ENCODE measurements at places on chromosomes 2 and 18.
A peak's percentile ranks its signal among the peaks of the same experiment; 100 is the strongest.

DNA sequence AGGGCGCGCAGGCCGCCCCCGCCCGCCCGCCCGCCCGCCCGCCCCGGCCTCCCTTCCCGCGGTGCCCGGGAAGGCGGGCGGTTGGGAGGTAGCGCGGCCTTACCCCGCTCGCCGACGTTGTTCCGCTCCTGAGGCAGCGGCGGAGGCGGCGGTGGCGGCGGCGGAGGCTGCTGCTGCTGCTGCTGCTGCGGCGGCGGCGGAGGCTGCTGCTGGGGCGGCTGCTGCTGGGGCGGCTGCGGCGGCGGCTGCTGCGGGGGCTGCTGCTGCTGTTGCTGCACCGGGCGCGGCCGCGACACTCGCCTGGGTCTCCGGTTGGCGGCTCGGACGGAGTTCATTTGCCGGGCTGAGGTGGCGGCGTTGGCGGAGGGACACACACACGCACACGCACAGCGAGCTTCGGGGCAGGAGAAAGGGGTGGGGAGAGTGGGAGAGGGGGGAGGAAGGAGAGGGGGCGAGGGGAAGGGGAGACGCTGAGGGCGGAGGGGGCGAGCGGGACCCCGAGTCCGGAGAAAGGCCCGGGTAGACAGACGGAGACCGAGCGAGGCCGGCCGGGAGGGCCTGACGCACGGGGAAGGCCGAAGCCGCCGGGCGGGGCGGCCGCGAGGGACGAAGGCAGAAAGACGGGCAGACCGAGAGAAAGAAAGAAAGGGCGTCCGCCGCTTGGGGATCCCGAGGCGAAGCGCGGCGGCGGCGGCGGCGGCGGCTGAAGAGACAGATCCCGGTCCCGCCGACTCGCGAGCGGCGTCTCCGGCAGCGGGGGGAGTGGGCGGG, 727 bp downstream of the FBXO11 start:
- no peak for DNase-seq

DNA sequence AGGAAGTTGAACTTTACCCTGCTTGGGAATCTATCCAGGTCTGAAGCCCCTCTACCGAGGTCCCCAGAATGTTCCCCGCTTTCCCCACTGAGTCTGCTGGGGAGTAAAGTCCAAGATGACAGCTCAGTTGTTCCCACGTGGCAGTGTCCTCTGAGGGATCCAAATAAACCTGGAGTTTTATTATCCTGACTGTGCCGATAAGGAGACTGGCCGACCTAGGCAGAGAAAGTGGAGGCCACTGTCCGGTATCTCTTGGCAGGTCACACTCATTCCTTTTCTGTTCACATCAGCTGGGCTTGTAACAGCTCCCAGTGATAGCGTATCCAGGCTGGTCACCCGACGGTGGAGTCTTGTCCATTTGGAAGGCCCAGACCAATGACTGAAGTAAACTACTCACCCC, 27.5 kb upstream of the C18orf32 start:
- DNase-seq: no peak

DNA sequence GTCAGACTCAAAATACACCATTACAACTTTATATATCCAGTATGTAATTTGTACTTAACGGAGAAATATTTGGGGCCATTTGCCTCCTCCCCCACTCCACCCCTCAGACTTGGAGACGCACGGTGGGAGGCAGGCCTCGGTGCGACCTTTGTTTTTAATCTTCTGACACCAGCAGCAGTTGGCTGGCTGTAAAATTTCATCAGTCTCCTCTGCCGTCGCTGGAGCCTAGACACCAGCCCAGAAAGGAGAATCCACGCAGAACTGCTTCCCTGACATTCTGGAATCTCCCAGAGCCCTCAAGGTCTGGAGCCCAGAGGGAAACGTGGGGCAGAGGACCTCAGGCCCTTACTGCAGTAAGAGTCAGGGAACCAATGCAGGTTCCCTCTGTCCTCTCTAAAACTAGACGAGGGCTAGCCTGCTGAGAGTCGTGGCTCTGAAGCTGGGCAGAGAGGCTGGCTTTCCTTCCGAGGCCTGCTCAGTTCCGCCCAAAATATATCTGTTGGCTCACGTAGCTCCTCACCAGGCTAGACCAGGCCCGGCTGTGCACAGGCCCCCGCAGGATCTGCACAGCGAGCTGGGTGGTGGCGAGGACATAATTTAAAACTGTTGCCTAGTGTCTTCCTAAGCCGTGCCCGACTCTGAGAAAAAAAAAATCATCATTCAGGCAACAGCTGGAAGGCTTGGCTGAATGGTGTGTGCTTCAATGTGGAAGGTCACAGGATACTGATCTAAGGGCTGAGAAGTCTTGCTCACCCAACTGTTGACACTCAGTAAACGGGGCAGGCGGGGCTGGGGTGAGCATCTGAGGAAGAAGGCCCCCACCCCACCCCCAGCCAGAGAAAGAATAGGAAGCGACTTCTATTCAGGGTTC, 40.4 kb downstream of the EN1 start:
- no peak for DNase-seq

DNA sequence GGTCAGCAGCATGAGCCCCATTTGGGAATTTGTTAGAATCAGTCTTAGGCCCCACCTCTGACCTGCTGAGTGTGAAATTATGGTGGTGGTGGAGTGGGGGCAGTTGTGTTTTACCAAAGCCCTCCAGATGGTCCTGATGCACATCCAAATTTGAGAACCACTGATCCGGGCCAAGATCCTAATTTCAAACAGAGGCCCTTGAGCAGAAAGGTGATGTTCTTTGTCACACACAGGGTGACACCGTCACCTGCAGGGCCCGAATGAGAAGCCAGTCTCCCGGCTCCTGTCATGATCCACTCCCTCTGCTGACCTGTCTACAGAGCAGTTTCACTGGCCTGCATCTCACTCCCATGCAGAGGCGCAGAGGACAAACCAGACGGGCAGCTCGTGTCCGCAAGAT, 129.9 kb downstream of the TRIM43 start:
- no peak for DNase-seq

DNA sequence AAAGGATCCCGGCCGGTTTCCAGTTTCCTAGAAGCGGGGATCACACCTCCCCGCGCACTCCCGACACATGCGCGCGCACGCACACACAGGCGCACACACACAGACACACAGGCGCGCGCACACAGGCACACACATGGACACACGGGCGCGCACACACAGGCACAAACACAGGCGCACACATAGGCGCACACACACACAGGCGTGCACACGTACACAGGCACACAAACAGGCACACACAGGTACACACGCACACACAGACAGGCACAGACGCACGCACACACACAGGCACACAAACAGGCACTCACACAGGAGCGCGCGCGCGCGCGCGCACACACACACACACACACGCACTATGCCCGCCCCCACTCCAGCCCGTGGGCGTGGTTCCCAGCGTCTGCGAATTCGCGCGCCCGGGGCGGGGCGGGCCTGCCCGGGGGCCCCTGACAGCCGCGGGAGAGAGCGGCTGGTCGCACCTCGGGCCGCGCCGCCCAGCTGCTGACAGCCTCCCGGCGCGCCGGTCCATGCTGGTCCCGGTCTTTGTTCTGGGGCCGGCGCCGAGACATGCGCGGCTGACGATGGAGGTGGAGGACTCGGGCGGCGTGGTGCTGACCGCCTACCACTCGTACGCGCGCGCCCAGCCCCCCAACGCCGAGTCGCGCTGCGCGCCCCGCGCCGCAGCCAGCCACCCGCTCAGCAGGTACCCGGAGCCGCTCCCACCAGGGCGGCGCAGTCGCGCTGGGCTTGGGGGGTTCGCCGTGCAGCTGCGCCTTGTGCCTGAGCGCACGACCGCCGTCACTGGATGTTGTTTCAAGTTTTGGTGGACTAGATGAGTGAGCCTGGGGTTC, at the start of gene ARHGAP28:
ARHGAP28 (plus strand) TSS at position 470 of the 845 bp plus-strand sequence; CDS start at position 576, 106 bp downstream.
- DNase-seq: peak; percentile 77

DNA sequence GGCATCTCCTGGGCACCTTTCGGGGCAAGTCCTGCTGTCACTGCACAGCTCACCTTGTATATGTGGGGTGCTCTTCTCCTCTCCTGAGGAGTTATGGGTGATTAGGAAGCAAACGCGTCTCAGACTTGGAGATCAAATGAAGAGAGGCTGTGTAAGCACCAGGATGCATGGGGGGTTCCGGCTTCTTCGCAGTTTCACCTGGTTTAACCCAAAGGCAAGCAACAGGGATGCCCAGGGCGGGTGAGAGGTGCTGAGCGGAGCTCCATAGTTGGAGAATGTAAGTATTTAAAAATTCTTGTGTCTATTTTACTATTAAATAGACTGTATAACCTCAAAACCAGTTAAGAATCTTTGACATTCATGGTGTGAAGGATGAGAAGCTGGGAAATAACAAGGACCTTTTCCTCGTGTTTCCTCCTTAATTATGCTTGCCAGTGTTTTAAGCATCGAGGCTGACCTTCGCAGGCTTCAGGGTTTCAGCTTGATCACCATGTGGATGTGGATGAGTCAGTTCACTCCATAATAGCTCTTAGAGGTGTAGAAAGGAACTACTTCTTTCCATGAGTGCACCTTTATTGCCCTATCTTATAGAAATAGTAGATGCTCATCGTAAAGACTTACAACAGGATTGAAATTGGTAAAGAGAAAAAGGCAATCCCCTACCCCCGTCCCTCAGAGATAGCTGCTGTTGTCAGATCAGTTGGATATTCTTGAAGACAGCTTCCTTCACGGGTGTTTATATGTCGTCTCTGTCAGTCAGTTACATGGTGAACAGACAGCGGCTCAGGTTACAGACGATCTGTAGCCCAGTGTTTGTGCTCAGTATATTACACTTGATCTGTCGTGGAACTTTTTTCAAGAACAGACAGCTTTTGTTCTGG, 201.1 kb downstream of the AGAP1 start:
- no peak for DNase-seq

DNA sequence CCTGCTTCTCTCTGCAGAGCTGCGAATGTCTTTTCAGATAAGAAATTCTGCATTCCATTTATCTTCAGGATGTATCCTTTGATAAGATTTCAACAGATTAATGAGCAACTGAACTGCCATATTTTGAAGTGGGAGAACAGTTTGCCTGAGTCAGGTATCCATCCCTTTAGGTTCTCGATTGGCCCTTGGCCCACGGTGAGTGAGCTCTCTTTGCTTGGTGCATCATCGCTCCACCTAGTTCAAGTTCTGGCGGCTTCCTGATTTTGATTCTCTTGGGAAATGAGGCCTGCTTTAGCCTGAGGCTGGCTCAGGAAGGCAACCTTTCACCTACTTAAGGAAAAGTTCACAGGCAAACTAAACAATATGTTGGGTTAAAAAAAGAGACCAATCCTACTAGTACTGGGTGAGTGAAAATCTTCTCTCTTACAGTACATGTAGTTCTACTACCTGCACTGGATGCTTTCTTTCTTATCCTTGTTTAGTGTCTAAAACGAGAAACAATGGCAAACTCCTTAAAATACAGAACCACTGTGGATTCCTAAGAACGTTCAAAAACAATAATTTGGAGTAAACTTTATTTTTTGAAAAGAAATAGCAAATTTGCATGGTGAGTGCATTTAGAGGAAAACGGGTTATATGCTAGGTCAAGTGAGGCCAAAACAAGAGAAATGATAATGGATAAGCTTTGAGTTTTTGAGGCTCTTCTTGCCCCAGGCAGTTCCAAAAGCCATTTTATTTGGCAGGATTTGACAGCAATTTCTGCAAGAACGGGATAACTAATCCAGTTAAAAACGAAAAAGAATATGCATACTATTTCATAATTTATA, 837 bp upstream of the ACSL3 start:
- peak; percentile 74 for DNase-seq

GRCh38 chr2:218026676-218027425, 24.1 kb upstream of the TNS1 start:
- DNase-seq: peak; percentile 6

- no peak for DNase-seq
These were observed 367.1 kb downstream of the GPD2 start for GRCh38 chr2:156803243-156803642.

DNA sequence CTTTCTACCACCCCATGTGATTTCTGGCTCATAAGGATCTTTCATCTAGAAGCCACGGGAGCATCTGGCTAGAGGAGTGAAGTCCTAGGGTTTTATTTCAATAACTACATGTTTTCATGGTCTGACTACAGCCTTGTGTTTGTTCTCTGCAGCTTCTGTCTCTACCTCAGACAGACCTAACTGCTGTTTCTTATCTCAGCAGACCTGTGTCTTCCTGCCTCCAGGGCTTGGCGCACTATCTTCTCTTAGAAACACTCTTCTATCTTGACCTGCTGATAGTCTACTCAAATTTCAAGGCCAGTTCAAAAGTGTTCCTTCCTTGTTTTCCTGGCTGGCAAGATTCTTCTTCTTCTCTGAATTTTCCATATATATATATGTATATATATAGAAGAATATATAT, 11.0 kb upstream of the TRIB2 start:
- no peak for DNase-seq

DNA sequence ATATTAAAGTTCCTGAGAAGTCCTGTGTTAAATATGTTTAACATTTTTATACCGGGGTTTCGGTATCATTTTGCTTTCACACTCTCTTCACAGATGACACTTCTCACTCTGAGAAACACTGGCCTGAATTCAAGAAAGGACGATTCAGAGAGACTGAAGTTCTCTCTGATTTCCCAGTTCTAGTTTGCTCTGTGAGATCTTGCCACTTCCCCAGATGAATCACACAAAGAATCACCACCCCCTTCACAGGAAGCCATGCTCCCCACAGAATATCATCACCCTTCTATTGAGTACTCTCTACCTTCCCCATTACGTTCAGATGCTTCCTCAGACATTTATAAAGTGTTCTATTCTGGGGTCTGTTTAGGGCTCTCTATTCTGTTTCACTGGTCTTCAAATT, 16.1 kb upstream of the CD207 start:
- no peak for DNase-seq

GRCh38 chr2:237760506-237761502, 37.8 kb upstream of the RBM44 start:
- DNase-seq: no peak

Data from LNCaP clone FGC (cell line).